Activated CD4-positive, alpha-beta T cell treated with anti-CD3 and anti-CD28 coated beads, Interleukin-2, amount 10 ng/mL, durations not matched to agents 7 days and 5 days (primary cell): ENCODE measurements at places on chromosomes 4 and X.

DNA sequence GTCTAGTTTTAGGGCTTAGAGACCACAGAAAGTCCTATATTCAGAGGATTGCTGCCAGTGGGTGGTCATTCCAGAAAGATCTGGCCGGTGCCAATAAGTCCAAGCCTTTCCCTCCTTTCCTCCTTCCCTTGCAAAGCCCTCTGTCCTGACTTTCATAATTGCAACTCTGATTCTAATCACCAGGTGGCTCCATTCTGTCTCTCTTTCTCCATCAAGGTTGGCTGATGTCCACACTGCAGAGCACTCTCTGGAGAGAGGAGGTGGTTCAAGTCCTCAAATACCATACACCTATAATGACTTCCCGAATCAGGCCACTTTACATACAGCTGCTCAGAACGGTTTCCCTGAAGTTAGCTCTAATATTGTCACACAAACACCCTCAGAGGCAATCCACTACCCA, 22.4 kb upstream of the ARMCX4 start:
- DNase-seq, result no peak

- no peak for DNase-seq
Measured at GRCh38 chrX:23115651-23116050, 115.9 kb downstream of the DDX53 start.

- no peak for DNase-seq
Measured at GRCh38 chr4:113438596-113438995, 322.9 kb downstream of the CAMK2D start.

DNA sequence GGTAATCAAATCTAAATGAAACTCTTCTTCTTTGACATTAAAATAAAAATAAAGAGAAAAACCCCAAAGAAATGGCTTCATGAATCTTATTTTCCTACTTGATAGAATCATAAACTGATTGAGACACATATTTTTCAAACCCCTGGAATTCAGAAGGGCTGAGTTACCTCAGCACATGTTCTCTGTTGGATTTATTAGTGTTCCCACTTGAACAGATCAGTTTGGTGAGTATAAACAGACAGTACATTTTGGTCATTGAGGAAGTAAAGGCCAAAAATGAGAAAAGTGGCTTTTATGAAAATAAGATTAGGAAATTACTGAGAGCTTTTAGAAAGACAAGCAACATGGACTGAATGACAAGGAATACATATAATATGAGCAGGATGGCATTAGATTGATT, 620.4 kb downstream of the ANKRD50 start:
- DNase-seq, result no peak

DNA sequence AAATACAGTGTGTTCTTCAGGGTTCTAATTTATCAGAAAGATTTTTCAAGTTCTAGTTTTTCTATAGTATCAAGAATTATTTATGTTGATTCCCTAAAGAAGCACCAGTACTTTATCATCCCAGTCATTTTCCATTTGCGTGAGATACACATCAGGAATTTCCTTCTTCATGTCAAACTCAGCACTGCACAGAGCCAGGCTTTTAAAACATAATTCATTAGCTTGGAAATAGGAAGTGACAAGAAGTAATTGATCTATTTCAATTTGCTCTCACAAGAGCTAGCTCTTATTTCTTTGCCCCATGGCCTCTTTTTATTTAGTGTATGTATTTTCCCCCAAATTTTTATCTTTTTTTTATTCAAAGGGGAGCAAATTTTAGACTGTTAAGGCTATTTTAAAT, 13.0 kb upstream of the SLC10A4 start:
- DNase-seq, result no peak

GRCh38 chrX:48003367-48003757, 427 bp downstream of the ZNF182 start:
- peak; percentile 19 for DNase-seq

GRCh38 chr4:74366367-74366911, 1.5 kb downstream of the EREG start:
- DNase-seq, result no peak

GRCh38 chr4:81049907-81050306, 19.4 kb downstream of the BMP3 start:
- DNase-seq, result no peak

DNA sequence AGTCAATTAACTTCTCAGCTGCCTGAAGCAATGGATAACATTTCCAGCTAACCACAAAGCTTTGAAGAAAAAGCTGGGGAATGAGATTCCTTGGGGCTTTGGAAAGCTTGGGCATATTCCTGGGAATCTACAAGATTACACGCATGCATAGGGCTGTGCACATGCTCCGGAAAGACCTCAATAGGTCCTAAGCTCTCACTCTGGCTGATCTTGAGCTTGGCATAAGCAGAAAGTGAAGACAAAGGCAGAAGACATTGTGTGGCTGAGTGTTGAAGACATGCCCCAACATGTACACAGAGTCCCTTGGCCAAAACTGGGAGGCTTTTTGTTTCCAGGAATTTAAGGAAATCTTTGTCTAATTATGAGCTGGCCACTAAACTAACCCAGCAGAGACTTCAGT, 31.2 kb downstream of the ATG4A start:
- DNase-seq, result no peak

DNA sequence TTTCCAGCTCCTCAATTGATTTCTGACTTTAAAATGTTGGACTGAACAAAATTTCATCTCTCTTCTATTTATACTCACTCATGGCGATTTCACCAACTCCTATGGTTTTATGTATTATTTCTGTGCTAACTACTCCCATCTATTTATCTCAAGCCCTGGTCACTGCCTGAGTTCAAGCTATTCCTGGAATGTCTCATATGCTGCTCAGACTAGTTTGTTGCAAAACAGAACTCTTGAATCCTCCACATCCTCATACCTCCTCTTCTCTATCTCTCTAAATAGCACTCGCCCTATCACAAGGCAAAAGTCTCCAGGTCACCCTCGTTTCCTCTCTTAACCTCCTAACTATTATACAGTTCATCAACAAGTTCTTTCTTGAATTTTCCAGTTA, 19.0 kb upstream of the DDX60 start:
- DNase-seq, result no peak
